Activated T-cell treated with anti-CD3 and anti-CD28 coated beads for 24 hours (primary cell): ENCODE measurements at places on chromosomes 2 and 18.

GRCh38 chr2:10863047-10863446 lies 48.7 kb upstream of the KCNF1 start:
- no peak for DNase-seq

- no peak for DNase-seq
These were observed 266.8 kb downstream of the NDUFA10 start for GRCh38 chr2:239758279-239758877.

- no peak for DNase-seq
These were observed 32.9 kb downstream of the INO80C start for GRCh38 chr18:35464831-35465279.

DNA sequence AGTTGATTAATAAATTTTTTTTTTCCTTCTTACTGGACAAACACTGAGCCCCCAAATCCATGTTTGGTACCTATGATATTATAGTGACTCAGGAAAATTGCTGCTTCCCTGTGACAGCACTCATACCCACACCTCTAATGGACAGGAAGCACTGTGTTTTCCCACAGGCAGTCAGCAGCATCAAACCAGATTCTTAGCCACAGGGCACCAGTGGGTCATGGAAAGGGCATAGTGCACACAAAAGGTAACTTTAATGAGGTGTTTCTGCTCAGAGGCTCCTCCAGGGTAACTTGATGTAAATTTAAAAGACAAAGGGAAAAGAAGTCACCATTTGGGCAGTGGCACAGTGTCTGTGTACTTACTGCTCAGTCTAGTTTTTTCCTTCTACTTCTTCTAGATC lies 34.1 kb downstream of the SERPINB11 start:
- DNase-seq = no peak

DNA sequence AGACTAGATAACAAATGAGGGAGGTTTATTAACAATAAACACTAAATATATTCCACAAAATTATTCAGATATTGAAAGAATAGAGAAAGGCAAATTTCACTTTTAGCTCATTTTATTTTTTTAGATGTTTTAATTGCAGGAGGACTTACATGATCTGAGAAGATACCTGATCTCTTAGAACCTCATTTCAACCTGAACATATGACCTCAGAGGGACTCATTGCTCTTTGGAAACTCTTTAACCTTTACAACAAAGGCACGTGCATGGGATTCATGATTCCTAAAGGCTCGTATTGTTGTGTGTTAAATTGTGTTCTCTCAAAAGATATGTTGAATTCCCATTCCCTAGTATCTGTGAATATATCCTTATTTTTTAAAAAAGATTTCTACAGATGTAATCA lies 35.7 kb upstream of the ITGA4 start:
- DNase-seq = no peak
